Dermis blood vessel endothelial cell (primary cell): ENCODE measurements at places on chromosomes 16 and 17.

DNA sequence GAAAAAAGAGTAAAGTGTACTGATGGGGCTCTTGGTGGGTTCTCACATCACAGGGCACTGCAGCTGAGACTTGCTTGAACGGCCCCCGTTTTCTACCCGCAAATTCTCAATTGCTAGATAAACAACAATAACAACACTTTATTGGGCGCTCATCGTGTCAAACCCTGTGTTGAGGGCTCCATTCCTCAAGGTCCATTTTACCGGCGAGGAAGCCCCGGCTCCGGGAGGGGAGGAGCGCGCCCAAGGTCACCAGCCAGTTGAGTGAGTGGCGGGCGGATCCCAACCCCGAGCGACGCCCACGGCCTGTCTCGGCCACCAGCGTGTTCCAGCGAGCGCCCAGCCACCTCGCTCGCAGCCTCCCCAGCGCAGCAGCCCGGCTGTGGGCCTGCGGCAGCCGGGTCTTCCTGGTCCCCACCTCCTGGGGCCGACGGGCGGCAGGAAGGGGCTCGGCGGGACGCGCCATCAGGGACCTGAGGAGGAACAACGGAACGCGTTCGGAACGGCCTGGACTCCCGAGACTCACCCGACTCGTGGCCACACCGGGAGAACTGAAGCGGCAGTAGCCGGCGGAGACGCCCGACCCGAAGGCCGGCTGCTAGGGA lies 373 bp downstream of the CMC2 start:
- peak; percentile 73 for DNase-seq

DNA sequence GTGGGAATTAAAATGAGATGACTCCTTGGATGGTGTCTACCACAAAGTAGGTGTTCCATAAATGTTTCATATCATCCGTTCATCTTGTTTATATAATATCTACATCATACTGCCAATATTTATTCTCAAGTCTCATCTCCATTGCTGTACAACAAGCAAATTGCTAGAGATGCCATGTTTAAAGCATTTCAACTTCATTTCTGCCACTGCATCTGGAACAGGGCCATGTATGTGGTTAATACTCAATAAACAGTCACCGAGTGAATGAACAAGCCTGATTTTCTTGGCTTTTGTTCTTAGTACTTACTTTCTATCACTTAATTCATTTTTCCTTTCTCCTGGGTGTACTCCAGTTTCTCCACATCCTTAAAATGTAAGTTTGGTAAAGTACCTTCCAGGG lies 107.6 kb downstream of the KCNJ2 start:
- no peak for DNase-seq

DNA sequence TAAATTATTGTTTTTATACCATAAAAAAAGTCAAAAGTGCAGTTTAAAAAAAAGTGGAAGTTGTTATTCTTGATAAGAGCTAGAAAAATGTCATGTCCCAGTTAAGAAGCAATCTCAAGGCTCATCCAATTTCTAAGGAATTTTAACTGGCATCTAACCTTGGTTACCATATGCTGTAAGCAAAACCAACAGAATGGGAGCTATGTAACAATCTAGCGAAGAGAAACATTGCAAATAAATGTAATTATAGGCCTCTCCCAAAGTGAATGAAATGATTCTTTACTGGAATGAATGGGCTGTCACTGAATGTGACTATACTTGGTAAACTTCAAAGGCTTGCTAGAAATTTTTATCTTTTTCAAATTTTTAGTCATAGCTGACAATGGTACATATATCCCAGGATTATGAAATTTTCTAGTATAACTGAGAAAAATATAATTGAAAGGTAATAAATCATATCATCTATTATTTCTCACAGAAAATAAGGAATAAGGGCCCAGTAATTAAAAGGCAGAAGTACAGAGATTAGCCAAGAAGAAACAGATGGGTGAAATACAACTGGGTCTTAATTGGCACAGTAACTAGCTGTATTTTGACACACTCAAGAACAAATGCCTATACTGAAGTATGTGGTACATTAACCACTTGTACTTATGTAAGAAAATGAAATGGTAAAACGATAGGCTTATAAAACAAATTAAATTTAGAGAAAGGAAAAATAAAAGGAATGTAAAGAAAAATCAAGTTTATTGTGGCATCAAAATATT lies 61.5 kb downstream of the NETO2 start:
- no peak for DNase-seq

DNA sequence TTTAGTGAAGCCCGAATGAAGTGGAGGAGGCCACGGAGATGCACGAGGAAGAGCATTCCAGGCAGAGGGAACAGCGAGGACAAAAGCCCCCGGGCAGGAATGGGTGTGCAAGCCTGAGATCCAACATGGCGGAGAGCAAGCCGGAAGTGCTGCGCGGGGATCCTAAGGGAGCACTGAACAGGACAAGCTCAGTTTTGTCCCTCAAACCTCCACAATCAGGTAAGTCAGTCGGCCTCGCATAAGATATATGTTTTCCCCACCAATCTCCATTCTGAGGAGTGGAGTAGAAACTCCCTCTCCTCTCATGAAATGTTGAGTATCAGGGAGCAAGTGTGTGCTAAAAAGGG lies 32.9 kb upstream of the USP22 start:
- DNase-seq = no peak

- no peak for DNase-seq
Observed at GRCh38 chr16:75071621-75072020, 45.0 kb downstream of the LDHD start.

DNA sequence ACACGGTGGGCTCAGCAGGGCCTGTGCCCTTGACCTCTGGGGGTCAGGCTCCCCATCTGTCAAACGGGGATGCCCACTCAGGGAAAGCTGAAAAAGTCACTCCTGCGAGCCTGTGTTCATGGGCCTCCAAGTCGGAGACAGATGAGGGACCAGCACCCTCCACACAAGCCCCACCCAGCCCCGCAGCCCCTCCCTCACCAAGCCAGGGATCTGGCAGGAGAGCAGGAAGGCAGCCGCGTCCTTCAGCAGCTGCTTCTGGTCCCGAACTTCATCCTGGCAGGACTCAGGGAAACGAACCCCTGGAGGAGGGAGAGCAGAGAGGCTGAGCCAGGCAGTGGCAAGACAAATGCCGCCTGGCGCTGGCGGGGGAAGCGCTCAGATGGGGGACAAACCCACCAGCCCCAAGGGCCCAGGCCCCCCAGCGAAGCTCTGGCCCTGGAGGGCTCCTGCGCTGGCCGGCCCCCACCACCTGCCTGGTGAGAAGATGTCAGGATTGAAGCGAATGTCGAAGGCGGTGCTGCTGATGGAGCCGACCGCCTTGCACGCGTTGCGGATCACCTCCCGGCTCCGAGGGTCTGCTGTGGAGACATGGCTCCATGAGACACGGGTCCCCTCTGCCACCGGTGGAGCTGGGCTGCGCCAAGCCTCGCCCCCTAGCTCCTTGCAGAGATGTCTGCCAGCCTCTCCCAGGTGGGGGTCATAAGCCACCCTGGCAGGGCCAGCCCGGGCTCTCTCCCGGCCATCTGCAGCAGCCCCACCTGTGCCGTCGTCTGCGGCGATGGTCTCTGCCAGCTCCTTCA lies 15.4 kb downstream of the CLUH start:
- no peak for DNase-seq

DNA sequence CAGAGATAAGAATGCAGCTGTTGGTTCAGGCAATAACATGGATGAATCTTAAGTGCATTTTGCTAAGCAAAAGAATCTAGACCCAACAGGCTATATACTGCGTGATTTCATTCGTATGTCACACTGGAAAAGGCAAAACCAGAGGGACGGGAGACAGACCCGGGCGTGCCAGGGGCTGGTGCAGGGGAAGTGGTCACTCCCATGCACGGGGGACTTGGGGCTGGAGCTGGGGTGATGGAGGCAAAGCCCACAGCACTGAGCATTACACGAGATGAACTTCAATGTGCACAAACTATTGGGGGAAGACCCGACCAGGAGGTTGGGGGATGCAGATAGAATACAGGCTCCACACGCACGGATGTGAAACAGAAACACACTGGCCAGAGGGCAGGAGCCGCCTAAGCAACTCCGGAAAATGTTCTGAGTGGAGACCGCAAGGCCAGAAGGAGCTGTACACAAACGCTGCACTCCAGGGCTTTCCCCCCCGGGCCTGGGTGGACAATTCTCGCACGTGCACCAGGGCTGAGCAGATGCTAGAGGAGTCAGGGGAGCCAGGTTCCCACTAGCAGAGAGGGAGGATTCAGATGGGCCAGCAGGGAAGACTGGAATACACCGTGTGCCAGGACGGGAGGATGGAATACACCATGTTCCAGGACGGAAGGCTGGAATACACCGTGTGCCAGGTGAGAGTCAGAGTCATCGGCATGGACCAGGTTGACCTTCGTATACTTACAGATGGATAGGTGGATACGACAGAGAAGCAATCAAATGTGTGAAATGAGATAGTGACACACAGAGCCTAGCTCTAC lies 11.3 kb downstream of the LMF1 start:
- no peak for DNase-seq

- peak; percentile 29 for DNase-seq
Observed at GRCh38 chr17:75849279-75849646, 5.1 kb upstream of the UNC13D start.

- DNase-seq = no peak
Observed at GRCh38 chr16:81586417-81586816, 141.8 kb downstream of the CMIP start.

DNA sequence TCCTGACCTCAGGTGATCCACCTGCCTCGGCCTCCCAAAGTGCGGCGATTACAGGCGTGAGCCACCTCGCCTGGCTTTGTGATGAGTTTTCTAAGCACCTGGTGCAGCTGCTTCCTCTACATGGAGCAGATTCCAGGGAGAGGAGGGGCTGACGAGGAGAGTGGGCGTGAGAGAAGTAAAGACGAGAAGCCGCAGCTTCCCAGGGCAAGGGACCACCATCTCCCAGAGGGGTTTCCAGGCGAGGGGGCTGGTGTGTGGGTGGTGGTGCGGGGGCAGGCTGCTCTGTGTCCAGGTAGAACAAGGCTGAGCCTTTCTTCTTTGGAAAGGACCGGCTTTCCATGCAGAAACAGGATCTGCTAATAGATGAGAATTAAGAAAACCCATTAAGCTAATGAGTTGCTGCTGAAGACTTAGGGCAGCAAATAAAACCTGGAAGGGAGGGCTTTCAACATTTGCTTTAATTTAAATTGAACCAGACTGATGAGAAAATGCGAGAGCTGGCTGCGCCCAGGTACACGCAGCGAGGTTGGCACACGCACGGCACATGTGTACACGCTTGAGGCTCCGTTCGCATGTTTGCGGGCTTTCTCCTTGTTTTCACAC lies 236.7 kb downstream of the RBFOX3 start:
- DNase-seq = no peak

DNA sequence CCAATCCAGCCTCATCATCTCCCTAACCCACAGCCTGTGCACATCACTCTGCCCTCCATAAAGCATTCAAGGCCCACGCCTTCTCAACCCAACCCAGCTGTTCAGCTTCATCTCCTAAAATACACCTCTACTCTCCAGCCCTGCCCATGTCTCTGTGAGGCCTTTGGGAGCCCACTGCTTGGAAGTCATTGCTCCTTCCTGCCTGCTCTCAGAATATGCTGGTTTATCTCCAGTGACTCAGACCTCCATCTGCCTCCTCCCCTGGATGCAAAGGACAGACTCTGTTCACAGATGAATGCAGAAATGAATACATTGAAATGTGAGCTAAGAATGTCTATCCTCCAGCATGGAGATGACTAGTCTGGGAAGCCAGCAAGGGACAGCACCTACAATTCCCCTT lies 19.0 kb downstream of the KCNG4 start:
- no peak for DNase-seq

- no peak for DNase-seq
Observed at GRCh38 chr16:64864232-64864809, 257.5 kb downstream of the CDH11 start.

DNA sequence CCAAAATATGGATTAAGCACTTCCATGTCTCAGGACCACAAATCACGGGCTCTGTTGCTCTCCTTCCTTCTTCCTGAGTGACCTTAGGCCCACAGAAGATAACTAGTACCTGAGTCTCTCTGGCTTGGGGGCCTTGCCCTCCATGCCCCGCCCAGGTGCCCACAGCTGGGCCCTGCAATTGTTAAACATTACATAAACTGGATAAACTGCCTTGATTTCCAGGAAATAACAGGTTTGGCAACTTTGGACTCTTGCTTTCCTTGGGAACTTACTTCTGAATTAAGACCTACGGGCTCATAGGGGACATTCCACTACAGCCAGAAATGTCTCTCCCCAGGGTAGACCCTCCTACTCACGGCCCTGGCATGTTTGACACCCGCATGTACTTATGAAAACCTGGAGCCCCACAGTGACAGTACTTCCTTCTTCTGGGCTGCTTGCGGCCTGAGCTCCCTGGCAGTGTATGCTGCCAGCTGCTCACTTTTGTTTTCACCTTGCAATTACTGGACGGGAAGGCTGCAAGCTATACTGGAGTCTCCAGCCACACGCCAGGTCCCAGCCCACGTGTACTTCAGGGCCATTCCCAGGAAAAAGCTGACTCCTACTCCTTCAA lies 2.3 kb upstream of the UBALD2 start:
- DNase-seq = peak; percentile 73

- peak; percentile 60 for DNase-seq
Observed at GRCh38 chr17:17570140-17570797, 21.2 kb downstream of the PEMT start.

- no peak for DNase-seq
Observed at GRCh38 chr17:73506470-73507435, 137.5 kb downstream of the SDK2 start.

- peak; percentile 36 for DNase-seq
Observed at GRCh38 chr16:28623172-28623711, 13.4 kb upstream of the SULT1A1 start.

- DNase-seq = no peak
Observed at GRCh38 chr17:70327723-70328122, 158.4 kb downstream of the KCNJ2 start.

- peak; percentile 90 for DNase-seq
Observed at GRCh38 chr16:84726079-84726668, 26.4 kb downstream of the USP10 start.

DNA sequence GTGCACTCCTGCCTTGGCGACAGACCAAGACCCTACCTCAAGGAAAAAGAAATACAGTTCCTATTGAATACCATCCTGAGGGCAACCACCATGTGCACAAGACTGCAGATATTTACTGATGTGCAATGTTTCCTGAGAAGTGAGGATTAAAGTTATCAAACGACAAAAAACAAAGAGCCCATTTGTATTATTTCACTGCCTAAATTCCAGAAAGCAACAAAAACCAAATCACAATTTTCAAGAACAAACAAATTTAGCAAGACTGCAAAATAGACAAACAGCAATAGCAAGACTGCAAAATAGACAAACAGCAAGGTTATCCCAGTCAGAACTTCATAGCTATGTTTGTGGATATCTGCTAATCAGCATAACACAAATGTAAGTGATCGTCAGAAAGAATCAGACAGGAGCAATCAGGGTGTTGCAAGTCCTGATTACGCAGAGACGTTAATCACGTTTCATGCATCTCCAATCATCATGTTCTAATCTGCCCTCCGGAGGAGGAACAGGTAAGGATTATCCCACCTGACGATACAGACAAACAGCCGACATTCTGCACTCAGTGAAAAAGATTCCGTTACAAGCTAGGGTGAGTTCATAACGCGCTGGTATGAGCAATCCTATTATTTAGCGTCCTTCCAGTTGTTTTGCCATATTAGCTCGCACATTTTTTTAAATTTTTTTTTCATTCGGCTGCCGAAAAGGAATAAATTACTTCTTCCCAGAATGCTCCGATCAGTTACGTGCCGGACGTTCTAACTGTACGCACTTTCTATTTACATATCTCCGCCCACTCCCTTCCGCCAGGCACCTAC lies 2.9 kb downstream of the TMEM107 start:
- DNase-seq = peak; percentile 97
